ENCODE measurements at places on chromosomes 1 and 21.

DNA sequence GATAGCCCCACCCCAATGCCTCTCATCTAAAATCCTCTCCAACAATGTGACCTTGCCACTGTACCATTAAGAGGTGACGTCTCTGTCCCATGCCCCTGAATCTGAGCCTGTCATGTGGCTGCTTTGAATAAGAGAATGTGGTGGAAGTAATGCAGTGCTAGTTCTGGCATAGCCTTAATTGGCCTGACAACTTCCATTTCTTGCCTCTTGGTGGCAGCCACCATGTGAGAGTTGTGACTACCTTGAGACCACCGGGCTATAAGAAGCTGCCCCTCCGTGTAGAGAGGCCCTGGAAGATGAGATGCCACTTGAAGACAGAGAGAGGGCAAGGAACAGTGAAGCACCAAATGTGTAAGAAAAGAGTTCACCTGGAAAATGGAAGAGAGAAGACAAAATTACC lies 95.4 kb downstream of the POFUT2 start:
- no peak for DNase-seq

GRCh38 chr1:160237558-160237957 lies 24.8 kb downstream of the DCAF8 start:
- DNase-seq = no peak

GRCh38 chr1:2638466-2639115 lies 5.8 kb upstream of the MMEL1 start:
- no peak for DNase-seq

- no peak for DNase-seq
Measured at GRCh38 chr1:5239911-5240310, 585.5 kb downstream of the AJAP1 start.

- no peak for DNase-seq
Measured at GRCh38 chr1:220776254-220776653, 10.5 kb upstream of the MTARC1 start.

DNA sequence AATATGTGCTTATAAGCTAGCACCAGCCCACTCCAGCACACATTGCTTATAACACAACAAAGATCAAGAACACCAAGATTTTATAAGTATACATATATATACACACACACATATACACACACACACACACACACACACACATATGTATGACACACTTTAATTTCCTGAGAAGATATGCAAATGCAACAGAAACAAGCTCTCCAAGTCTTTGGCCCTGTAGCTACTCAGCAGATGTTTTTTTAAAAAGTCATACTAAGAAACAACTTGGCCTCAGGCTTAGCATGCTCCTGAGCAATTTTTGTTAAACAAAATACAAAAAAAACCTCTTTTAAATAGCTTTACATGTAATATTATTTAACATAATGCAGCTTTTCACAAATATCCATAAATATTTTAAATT lies 11.1 kb downstream of the TNFSF18 start:
- no peak for DNase-seq

DNA sequence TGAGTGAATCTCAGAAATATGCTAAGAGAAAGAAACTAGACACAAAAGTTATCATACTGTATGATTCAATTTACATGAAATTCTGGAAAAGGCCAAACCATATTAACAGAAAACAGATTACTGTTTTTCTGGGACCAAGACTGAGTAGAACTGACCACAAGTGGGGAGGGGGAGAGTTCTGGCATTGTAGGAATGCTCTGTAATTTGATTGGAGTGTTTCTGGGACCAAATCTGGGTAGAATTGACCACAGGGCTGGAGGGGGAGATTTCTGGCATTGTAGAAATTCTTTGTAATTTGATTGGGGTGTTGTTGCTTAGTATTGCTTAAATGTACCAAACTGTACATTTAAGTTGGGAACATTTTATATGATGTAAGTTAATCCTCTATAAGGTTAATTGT lies 3.4 kb upstream of the OR10K1 start:
- no peak for DNase-seq

DNA sequence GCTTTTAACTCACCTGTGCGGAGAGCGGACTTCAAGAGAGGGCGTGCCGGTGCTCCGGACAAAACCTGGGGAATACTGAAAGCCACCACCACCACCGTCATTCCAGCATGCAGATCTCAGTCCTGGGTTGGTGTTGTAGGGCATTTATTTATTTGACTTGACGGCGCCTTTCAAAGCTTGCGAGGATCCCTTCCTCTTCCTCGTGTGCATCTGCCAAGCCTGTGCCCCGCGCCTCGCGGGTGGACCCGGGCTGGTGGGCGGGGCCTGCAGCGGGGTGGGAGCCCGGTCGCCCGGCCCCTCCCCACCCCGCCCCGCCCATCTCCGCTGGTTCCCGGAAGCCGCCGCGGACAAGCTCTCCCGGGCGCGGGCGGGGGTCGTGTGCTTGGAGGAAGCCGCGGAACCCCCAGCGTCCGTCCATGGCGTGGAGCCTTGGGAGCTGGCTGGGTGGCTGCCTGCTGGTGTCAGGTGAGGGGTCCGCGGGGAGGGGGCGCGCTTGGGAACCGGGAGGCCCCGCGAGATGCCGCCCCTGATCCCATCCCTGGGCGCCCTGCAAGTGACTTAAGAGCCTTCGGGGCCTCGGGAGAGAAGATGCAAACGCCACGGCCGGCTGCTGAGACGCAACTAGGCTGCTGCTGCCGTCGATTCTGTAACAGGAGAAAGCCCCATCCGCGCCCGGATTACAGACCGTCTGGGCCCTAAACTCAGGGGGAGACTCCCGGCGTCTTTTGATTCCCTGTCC lies at the start of gene IL10RB:
Gene IL10RB, plus strand, starts transcription at position 318 of the 739 bp plus-strand sequence. Its CDS starts 99 bp downstream, at position 417.
- DNase-seq = peak; percentile 62

- DNase-seq = no peak
Measured at GRCh38 chr21:16071092-16071491, 341.3 kb downstream of the USP25 start.

DNA sequence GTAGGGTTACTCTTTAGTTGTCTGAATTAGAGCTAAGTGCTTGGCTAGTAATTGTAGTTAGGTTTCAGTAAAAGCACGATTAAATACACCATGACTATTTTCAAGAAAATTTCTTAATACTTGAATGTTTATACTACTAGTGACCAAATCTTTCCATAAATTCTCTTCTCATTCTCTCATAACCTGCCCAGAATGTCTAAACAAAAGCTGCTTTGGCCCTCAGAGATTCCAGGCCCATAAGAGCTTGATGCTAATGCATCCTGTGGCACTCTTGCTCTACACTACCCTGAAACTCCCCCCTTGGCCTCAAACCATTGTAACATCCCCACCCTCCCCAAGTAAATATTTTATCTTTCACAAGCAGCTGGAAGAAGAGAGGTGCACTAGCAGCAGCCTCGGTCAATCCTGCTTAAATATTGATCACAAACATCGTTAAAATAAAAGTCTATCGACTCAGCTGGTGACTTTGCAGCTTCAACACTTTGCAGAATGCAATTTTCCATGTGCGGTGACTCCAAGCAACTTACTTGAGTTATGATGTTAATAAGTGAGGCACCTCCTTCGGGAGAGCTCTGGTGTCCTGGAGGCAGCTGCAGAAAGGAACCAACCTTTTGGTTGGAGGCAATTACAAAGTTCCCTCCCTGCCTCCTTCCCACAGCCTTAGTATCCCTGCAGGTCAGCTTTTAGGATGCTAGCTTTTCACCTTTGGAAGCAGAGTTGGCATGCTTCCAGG lies 315.6 kb upstream of the PLXNA2 start:
- no peak for DNase-seq

DNA sequence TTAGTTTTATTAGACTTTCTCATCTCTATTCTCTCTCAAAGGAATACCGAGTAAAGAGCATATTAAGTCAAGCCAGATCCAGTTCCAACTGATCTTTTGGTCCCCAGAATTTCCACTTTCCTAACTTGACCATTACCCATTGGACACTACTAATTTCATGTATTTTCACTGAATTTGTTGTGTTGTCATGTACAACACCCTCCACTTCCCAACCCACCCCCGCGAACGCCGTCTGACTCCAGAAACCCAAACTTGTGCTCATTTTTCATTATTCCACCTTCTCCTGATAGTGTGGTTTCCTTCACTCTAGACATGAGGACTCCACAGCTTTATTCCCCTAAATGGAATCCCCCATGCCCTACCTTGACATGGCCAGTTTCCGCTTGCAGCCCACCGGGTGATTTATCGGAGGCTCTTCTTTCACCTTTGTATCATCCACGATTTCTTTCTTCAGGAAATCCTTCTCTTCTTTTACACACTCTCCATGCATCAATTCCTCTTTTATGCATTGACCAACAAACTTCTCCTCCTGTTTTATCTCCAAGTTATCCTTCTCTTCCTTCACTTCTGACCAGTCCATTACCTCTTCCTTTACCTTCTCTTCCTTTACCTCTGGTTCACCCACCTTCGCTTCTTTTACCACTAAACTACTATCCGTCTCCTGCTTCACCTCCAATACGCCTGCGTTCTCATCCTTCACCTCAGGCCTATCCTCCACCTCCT lies 805 bp downstream of the ZNHIT6 start:
- DNase-seq = no peak
